ENCODE measurements at places on chromosomes 1 and 21.

- DNase-seq = no peak
Measured at GRCh38 chr1:94358630-94359599, 59.3 kb upstream of the ABCD3 start.

DNA sequence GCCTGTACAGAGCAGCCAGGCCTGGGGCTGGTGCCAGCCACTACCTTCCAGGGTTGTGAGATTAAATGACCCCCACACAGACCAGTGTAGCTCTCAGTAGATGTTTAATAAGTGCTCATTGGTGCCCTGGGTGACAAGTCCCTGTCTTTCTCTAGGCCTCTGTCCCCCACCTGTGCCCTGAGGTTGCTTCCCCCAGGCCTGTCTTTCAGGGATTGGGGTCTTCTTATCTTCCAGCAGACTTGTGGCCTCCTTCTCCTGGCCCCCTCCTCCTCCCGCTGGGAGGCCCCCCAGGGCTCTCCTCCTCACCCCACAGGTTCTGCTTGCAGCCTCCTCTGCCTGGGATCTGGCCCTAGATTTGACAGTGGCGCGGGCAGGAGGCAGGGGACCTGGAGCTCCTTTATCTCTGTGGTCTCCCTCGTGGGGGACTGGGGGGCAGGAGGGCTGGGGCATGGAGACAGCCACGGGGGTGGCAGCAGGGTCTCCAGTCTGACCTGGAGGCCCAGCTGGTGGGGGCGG lies 40.3 kb downstream of the EPHA2 start:
- no peak for DNase-seq

DNA sequence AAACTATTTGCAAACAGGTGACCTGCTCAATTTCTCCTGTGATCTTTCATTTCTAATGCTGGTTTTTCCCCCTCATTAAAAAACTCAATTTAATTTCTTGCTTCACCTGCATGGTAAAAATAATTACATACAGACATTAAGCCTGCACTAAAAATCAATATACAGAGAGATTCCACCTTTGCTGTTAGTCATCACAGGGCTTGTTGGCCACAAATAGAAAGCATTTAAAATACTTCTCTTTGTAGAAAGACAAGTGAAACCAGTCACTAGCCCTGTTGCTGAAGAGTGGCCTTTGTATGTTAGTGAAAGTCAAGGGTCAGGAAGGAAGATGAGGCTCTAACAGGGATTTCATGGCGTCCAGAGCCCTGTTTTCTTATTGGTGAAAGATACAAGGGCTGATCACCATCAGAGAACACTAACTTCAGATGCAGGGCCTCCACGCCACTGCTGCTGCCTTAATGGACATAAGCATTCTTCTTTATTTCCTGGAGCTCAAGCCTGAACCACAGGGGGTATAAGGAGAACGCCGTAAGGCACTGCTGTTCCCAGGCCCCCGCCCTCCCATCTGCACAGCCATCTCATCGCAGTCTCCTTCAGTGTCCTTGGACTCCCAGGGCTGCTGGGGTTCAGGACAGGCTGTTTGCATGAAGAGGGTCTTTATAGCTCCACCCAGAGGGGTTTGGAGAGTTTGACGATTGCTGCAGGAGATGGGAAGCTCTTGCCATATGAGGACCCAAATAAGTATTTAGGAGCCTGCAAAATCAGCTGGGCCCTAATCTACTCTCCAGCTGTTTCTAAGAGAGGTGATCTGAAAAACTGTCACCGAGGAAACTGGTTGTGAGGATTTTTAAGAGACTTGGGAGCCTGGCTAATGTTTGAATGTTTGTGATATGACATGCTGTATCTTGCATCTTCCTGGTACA lies 117.3 kb upstream of the IRF2BP2 start:
- DNase-seq = no peak

DNA sequence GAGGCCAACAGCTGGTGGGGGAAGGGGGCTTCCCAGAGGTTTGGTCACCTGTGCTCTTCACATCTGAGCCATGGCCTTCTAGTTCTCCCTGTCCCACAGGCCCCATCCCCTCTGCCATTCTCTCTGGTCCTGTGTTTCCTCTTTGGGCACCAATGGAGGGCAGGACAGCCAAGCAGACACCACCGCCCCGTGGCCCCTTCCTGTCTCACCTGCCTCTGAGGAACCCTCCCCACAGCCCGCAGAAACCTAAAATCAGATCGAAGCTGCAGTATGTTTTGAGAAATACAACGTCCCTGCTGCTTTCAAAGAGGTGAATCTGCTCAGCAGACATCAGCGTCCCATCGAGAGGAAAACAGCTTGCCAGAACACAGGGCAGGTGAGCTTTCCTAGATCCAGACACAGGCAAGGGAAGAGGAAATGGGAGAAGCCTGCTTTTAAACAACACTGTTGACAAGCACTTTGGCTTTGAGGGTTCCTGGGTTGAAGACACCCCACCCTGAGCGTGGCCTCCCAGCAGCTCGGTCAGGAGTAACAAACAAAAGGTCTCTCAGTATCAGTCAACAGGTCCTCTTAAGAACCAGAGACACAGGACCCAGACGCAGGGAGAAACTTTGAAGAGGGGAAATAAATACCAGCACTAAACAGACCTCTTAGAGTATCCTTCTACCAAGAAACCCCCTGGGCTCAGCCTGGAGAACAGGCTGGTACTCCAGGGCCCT lies 2.3 kb downstream of the PANK4 start:
- no peak for DNase-seq

- no peak for DNase-seq
Measured at GRCh38 chr1:25427696-25428095, 3.0 kb upstream of the MACO1 start.

Data from stimulated activated CD4-positive, alpha-beta T cell treated with anti-CD3 and anti-CD28 coated beads, Interleukin-1b, Interleukin-23, amount 100 ng/mL, for 1 hour (primary cell).